ENCODE measurements at places on chromosomes 13 and 19. TPM values are rescaled to one million over a fixed set of nuclear protein-coding genes. Genes with fewer than 3 reads are reported as not detected.
A peak's percentile ranks its signal among the peaks of the same experiment; 100 is the strongest.

GRCh38 chr13:30408319-30409101, 13.8 kb upstream of the UBE2L5 start:
- peak; percentile 96 for DNase-seq
- H3K27ac ChIP-seq = peak overlapping the region; percentile 46
- no peaks in the 10 kb centered on the region for H3K27me3 ChIP-seq

- H3K36me3 ChIP-seq = no peaks in the 10 kb centered on the region
- H3K4me1 ChIP-seq = peaks cover 15% of the 10 kb centered on the region
- H3K4me3 ChIP-seq = peak overlapping the region; percentile 61
- no peaks in the 10 kb centered on the region for H3K27me3 ChIP-seq
- peak; percentile 81 for DNase-seq
These were observed 2.0 kb upstream of the ARHGAP45 start for GRCh38 chr19:1064661-1065605.

DNA sequence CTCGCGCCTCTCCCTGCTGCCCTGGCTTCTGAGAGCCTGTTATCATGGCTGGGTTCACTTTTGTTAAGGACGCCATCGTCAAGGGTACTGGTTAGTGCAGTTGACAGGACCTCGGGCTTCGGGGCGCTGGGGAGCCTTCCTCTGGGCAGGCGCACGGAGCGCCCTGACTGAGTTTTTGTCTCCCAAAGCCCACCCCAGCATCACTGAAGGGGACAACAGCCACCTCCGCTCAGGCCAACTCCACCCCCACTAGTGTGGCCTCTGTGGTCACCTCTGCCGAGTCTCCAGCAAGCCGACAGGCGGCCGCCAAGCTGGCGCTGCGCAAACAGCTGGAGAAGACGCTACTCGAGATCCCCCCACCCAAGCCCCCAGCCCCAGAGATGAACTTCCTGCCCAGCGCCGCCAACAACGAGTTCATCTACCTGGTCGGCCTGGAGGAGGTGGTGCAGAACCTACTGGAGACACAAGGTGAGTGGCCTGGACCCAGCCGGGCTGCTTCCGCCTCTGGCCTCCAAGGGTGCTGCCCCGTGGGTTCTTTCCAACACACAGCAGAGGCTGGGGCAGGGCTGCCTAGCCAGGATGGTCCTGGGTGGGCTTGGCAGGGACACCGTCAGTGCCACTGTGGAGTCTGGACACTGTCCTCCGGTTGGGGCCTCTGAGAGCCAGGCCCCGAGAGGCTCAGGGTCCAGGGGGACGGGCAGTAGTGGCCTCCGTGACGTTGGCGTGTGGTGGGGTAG, 16.9 kb downstream of the TSSK6 start:
- H3K27me3 ChIP-seq = no peaks in the 10 kb centered on the region
- no peak overlapping the region for H3K27ac ChIP-seq
- peaks cover 4% of the 10 kb centered on the region for H3K36me3 ChIP-seq
- H3K4me1 ChIP-seq = no peaks in the 10 kb centered on the region
- DNase-seq = no peak

IRF3 gene
- total RNA-seq = 131 TPM

PSG6 gene
- not detected for total RNA-seq

Data from Caco-2 (cell line).